ENCODE measurements at places on chromosomes 11 and 22.

DNA sequence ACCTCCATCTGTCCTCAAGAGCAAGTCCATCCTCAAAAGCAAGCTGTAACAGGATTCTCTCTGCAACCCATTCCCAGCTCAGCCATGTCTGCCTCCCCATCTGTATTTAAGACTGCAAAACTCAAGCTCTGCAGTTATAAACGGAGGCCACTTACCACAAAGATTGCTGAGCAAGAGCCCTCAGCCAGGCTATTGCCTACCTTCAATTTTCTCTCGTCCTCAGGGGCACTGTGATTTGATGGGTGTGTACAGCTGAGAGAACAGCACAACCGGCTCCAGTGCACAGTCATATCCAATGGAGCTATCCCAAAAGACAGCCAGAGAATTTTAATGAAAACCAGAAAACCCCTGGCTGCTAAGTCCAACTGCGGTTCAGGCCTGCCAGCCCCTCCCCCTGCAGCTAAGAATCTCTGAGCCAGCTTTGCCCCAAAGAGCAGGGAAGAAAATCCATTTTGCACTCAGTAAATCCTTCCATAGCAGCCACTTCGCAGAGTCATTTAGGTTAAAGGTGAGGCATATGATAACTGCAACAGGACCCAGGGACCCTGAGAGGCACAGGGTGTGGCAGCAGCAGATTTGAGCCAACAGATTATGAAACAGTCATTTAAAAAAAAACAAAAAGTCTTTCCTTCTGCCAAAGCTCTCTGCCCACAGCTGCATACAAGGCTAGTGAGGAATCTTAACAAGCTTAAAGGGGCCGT is 37.6 kb downstream of the RAB30 start:
- DNase-seq, result peak; percentile 51

- DNase-seq, result no peak
These were observed 12.8 kb upstream of the ST14 start for GRCh38 chr11:130146796-130147195.

GRCh38 chr22:22397875-22398524 is 110.5 kb downstream of the ZNF280B start:
- no peak for DNase-seq

- no peak for DNase-seq
These were observed 241.3 kb downstream of the NELL1 start for GRCh38 chr11:20910733-20911132.

Data from HS-5 (cell line).